ENCODE measurements at places on chromosomes 2 and 18.

GRCh38 chr2:95531254-95531771, 46.8 kb upstream of the TRIM43B start:
- no peak for DNase-seq

DNA sequence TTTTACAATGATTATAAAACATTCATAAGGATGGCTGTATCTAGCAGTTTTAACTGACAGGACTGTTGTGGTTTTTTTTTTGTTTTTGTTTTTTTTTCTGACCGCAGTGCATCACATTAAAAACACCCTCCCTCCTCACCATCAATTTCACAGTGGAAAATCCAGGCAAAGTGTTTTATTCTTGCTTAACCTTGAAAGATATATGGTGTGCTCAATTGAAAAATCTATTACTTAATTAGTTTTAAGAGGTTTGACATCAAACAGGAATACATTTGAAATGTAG, 250.7 kb downstream of the DLGAP1 start:
- no peak for DNase-seq

GRCh38 chr2:172761306-172761705, 25.7 kb downstream of the RAPGEF4 start:
- DNase-seq, result no peak

DNA sequence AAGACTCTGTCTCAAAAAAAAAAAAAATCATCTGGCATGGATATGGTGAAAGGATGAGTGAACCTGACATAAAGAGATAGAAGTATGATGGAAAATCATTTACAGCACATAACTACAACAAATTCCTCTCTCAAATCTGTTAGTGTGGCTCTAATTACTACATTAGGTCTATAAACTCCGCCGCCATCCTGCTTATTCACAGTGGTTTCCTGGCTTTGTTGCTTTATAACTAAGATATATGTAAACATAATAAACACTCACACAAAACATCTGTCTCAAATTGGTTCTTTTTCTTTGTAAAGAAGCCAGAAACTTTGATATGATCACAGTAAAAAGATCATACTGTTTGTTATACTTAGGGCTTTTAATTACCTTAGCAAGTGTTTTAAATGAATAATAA, 412.6 kb upstream of the FAM98A start:
- no peak for DNase-seq

DNA sequence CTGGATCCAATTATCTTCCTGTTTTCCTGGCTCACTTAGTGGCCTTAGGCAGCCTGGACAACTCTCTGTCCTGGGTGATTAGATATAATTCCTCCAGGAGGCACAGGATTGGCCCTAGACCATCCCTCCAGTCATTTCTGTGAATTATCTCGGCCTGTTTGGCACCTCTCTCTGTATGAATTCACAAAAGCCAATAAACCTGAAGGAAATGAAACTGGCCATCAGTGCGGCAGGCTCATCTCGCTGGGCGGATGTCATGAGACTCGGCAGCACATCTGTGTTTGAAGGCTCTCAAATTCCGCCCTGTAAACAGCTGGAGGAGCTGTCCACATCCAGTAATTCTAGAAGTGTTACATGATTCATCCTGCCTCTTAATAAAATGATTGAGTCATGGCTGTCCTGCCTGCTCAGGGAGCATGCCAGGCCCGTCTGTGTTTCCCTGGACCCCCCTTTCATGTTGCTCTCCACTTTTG, 38.6 kb downstream of the ACOXL start:
- peak; percentile 51 for DNase-seq

GRCh38 chr2:217798743-217799562, 203.8 kb downstream of the TNS1 start:
- no peak for DNase-seq

GRCh38 chr18:11799066-11799465, 52.1 kb upstream of the CHMP1B start:
- DNase-seq, result no peak

DNA sequence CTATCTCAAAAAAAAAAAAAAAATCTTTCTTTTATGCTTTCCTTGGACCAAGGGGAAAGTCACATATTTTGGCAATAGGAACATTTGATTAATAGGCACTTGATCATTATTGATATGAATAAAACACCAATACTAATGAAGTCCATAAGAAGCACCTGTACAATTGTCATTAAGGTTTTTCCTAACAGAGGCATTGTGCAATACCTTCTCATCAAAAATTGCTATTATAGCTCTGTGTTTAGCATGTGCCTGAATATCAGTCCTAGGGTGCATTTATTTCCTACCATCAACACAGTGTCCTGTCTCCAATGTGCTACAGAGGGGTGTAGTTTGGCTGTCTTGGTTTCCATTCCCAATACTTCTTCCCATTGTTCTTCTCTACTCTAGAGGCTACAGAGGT, 483.8 kb upstream of the SPRED2 start:
- no peak for DNase-seq

GRCh38 chr2:66443186-66443978, 8.5 kb downstream of the MEIS1 start:
- DNase-seq, result no peak

GRCh38 chr2:139805441-139805840, 1025.3 kb upstream of the NXPH2 start:
- no peak for DNase-seq

GRCh38 chr18:39693359-39693758, 2127.8 kb upstream of the CELF4 start:
- DNase-seq, result peak; percentile 35

GRCh38 chr2:55604027-55604565, 13.3 kb downstream of the PPP4R3B start:
- no peak for DNase-seq

DNA sequence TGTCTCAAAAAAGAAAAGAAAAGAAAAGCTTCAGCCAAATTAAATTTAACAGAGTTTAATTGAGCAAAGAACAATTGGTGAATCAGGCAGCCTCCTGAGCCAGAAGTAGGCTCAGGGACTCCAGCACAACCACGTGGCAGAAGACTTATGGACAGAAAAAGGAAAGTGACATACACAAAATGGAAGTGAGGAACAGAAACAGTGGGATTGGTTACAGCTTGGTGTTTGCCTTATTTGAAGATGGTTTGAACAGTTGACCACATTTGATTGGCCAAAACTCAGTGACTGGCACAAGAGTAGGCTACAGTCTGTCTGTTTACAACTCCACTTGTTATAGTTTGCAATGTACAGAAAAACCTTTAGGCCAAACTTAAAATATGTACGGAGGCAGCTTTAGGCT, 83.1 kb downstream of the SOCS6 start:
- no peak for DNase-seq

- no peak for DNase-seq
Measured at GRCh38 chr2:150860301-150860700, 372.8 kb upstream of the RND3 start.

DNA sequence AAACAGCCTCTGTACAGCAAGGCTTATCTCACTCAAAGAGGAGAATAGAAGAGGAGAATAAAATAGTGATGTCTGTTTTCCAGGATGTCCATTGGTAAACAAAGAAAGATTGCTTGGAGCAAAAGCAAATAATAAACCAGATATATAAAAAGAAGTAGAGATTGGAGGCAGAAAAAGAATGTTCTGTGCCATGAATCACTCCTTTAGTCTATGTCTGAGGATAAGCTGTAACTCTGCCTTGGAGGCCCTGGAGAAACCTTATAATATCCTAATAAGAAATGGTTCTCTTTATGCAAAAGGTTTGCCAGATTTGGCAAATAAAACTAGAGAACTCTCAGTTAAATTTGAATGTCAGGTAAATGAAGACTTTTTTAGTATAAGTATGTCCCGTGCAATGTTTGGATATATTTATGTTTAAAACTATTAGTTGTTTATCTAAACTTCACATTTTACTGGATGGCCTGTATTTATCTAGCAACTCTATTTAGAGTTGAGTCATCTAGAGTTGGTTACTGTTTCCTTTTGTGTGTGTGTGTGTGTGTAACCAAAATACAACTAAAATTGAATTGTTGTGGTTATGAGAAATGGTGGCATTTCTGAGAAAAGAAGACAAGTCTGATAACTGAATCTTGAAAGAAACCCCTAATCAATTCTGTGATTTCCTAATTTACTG, 510.3 kb upstream of the SETBP1 start:
- no peak for DNase-seq

DNA sequence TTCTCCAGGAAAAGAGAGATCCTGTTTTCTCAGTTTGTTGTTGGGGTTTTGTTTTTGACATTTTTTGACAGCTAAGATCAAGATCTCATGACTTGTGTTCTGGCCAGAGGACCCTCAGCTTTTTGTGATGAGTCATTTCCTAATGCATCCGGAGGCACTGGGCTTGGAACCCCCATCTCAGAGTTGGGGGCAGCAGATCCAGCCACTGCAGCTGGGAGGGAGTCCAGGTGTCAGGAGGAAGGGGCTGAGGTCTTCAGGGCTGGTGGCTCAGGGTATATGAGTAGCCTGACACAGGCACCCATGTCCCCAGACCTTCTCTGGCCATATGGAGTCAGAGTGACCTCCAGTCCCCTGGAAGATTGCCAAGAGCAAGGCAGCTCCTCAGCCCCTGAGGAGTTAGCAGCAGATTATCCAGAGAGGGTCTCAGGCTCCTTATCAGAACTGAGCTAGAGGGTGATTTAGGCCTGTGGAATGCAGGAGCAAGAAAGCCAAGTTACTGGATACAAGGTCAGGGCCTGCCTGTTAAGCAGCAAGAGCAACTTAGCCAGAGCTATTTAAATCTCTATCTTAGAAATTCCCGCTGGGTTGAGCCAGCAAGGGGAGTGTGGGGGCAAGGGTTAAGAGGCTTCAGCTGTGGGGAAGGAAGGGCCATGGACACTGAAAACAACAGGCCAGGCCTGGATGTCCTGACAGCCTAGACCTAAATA, 62.4 kb downstream of the TANC1 start:
- DNase-seq, result no peak

GRCh38 chr2:85810371-85811179, 56.8 kb downstream of the ATOH8 start:
- no peak for DNase-seq

GRCh38 chr2:69773206-69773605, 31.3 kb downstream of the ANXA4 start:
- no peak for DNase-seq

- no peak for DNase-seq
Measured at GRCh38 chr2:121297217-121297830, 12.3 kb upstream of the TFCP2L1 start.

GRCh38 chr2:3287896-3288295, 89.7 kb downstream of the EIPR1 start:
- DNase-seq, result no peak

- DNase-seq, result peak; percentile 16
Measured at GRCh38 chr2:180715044-180715443, 265.4 kb upstream of the UBE2E3 start.

GRCh38 chr18:38116716-38117115, 551.1 kb upstream of the CELF4 start:
- DNase-seq, result no peak

GRCh38 chr2:152468899-152469692, 134.1 kb downstream of the FMNL2 start:
- DNase-seq, result no peak

- DNase-seq, result peak; percentile 93
Measured at GRCh38 chr2:181104512-181105115, 124.2 kb downstream of the UBE2E3 start.

GRCh38 chr2:134436706-134437105, 182.8 kb downstream of the MGAT5 start:
- no peak for DNase-seq

DNA sequence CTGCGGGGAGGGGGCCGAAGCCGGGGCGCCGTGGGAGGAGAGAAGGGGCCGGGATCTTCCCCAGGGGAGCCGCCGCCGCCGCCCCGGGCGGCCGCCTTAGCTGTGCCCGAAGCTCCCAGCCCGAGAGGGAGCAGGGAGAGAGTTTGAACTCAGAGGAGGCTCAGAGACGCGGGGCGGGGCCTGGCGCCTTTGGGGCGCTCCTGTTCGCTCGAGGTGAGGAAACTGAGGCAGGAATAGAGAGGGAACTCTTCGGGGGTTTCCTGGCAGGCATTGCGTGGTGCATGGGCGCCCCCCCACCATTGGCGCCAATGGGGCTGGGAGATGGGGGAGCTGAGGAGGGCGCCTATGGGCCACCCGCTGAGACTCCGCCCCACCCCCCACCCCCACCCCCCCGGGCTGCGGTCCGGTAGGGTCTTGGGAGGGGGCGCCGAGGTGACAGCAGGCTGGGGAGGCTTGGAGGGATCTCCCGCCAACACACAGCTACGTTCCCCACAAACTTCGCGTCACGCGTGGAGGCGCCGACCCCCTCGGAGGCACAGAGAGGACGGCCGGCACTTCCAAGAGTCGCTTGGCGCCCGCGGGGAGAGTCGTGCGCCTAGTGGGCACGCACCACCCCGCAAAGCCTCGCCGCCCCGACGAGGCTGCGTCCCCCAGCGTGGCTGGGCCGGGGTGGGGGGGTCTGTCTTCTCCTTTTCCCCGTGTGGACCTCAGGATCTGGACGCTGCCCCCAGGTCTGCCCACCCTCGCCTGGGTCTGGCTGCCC, 680 bp downstream of the CTDSP1 start:
- DNase-seq, result no peak

DNA sequence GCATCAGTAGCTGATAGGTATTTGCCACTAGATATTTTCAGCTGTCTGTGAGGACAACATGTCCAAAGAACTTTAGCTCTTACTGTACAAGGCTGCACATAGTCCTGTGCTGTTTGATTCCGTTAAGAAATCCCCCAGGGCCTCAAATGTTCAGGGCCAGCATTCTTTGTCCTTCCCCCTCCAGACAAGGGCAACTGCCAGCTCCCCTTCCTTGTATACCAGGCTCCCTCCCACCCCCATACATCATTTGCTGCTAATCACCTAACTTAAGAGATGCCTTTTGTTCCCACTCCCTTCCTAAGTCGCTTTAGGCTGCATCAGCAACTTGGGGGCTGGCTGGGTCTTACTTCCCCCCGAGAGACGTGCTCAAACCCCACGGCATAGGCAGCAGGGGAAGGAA, 138.7 kb downstream of the CDH20 start:
- DNase-seq, result no peak

- no peak for DNase-seq
Measured at GRCh38 chr18:65943268-65943667, 192.5 kb downstream of the CDH7 start.

- peak; percentile 86 for DNase-seq
Measured at GRCh38 chr2:11757101-11757500, 10.7 kb downstream of the LPIN1 start.

DNA sequence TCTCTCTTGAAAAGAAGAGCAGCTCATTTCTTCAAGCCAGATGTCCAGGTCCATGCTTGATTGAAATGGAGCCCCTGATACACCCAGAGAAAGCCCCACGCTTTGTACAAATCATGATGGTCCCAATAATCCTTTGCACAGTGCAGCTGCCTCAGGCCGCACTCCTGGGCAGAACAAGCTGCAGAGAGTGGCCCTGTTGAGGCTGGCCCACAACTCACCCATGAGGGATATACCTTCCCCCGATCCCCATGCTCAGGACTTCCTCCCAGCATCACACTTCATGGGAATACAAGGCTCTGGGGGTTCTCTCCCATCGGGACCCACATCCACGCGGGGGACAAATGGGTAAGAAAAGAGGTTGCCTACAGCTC, 181.8 kb downstream of the CTIF start:
- no peak for DNase-seq

DNA sequence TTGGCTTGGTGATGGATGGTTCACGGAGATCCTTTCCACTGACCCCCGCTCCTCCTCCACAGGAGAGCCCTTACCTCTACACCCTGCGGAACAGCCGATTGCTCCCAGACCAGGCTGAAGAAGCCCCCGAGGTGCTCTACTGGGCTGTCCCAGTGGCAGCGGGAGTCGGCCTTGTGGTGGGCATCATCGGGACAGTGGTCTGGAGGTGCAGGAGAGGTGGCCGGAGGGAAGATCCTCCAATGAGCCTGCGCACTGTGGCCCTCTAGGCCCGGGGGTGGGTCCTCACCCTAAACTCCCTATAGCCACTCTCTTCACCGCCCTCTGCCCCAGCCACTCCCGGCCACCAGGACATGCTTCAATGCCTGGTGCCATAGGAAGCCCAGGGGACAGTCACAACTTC, 108.8 kb upstream of the PPP1CB start:
- no peak for DNase-seq
